Bronchial epithelial cell (primary cell): ENCODE measurements at places on chromosomes 16 and 17. TPM values are rescaled to one million over a fixed set of nuclear protein-coding genes. Genes with fewer than 3 reads are reported as not detected.

The AHSP gene
- not detected in 2 replicates for total RNA-seq

DNA sequence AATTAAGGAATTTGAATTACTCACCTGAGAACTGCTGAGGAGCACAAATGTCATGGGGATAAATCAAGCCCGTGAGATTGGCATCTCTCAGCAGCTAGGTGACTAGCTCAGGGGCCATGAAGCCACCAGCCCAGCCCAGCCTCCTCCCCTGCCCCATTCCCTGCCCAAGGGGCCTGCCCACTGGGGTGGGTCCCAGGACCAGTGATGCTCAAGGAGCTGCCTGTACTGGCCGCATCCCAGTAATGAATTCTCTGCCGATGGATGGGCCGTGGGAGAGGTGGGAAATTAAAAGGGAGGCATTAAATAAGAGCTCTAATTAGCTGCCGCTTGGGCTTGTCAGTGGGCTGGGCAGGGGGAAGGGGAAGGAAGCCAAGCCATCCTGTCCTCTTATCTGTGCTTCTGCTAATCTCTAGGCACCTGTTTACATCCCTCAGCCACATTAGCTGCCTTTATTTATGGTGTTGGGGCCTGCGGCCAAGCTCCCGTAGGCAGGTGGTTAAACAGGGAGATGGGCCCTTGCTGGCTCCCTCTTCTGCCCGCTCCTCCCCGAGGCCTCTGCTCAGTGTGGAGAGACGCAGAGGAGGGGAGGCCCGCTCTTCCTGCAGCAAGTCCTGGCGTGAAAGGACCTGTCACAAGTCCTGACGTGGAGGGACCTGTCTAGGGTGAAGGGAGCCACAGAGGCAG lies 48.8 kb downstream of the PIPOX start:
- DNase-seq = peak; percentile 72

DNA sequence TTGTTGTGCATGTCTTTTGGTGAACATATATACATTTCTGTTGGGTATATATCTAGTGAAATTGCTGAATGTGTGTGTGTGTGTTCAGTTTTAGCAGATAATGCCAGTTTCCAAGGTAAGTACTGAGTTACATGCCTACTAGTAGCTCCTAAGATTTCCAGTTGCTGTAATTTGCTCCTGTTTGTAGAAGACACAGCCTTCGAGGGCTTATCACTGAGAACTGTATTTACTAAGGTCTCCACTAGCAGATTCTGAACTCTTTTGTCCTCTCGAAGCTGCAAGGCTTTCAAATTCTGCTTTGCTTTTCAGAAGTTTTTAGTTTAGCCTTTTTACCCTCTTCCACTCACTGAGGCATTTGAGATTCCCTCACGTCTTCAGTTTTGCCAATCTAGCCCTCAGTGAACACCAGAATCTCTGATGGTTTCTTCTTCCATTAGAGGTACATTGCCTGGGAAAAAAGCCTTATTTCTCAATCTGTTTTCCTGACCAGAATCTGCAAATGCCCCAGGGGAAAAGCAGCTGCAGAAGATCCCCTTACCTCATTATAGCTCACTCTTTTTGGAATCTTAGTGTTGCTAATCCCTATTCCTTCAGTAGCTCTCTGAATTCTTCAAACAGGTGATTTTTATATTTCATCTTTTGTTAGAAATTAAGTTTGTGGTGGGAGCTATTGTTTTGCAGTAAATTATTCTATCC lies 52.9 kb downstream of the NF1 start:
- peak; percentile 4 for DNase-seq

- no peak for DNase-seq
These were observed 222.5 kb downstream of the C16orf78 start for GRCh38 chr16:49596068-49596467.

DNA sequence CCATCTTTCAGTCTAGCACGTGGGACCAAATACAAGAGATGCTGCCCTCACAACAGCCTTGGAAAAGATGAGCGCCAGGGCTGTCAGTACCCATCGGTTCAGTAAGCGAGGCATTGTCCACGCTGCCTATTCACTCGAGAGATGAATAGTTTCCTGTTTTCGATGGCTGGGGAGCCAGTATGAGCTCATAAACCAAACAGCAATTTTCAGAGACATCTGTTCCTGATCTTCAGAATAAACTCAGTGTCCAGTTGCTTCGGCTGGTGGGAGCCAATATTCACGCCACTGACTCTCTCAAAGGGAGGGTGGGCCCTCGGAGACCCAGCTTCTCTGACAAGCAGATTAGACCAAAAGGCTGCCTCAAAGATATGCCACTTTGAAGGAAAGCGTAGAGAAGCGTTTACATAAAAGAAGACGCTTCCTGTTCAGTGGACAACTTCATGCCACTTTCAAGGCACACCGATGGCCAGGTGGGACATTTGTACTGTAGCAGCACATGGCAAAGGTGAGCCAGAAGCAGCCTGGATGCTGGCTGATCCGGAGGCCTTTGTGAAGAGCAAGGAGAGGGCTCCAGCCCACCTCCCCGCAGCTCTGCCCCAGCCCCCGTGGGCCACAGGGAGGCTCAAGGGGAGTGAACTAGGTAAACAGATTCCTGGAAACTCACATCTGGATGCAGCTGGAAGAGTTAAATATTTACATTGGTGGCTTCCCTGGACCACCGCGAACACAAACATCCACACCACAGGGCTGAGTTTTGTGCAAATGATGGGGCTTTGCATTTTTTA lies 6.0 kb downstream of the TIMM22 start:
- DNase-seq = no peak

GRCh38 chr17:60138769-60139437 lies 10.9 kb upstream of the CA4 start:
- no peak for DNase-seq
